ENCODE measurements at places on chromosomes 12 and 14. TPM values are rescaled to one million over a fixed set of nuclear protein-coding genes. Genes with fewer than 3 reads are reported as not detected.

Gene TROAP
- total RNA-seq = 0.83 TPM

- peak; percentile 31 for DNase-seq
Observed at GRCh38 chr14:103521951-103522563, 573 bp downstream of the CKB start.

DNA sequence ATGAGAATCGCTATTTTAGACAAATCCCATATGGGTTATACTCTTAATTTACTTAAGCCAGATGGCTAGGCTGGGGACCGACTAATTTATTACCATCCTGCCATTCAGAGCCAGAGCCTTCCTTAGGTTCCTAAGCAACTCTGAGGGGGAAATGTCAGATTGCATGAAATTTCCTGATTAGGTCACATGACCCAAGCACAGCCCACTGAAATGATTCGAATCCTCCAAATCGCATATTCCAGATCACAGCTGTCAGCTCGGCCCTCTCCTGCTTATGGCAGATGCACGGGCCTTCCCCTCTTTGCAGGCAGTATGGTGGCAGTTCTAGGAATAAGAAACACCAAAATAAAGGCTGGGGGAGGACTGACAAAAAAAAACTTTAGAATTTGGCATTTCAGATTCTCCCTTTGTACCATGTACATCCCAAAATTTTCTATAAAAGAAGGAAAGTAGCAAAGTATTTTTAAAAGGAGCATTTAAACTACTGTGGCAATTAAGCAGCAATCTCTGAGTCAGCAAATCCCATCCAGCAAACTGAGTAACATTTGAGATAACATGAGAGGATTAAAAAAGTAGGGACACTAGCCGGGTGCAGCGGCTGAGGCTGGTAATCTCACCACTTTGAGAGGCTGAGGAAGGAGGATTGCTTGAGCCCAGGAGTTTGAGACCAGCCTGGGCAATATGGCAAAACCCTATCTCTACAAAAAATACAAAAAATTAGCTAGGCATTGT lies 30.5 kb upstream of the NUDT4 start:
- DNase-seq = no peak

- DNase-seq = no peak
Observed at GRCh38 chr14:70382536-70382935, 23.1 kb upstream of the COX16 start.

DNA sequence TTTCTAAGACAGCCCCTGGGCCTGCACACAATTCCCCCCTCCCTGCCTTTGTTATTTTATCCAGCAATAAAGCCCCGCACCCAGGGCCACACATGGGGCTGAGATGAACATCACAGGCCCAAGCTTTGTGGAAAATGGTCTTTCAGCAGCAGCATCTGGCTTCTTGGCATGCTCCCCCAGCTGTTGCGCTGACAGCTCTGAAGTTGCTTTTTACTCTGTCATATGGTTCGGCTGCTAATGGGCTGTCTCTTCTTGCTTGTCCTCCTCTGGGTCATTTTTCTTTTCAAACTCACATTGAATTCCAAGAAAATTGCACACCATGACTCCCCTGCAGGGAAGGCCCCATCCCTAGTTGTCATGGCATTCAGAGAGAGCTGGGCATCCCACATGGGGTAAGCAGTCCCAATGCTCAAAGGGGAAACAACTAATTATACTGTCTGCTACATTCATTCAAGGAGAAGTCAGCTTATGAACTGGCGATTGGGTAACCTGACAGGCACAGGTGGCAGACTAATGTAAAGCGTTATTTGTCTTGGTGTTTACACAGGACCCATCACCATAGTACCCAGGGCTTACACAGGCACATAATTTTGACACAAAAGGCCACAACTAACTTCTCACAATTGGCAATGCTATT lies 74.0 kb upstream of the CDKN3 start:
- DNase-seq = no peak

DNA sequence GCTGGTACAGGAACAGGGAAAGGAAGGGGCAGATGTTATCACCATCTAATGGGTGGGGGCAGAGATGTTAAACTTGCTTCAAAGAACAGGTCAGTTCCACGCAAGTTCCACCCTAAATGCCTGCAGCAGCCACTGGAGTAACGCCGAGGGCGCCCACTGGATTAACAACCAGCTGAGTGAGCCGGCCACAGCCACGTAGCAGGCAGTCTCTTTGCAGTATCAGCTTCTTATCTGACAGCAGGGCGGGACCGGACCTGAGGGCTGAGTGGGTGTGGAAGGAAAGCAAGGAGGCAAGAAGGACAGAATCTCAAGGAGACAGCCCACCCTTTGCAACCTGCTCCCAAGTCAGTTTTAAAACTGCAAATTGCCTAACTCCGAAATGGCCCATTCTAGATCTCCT lies 38.4 kb upstream of the FOXN3 start:
- no peak for DNase-seq

Gene DIP2B
- total RNA-seq = 14.3 TPM

Gene SLC4A8
- total RNA-seq = 0.55 TPM

DNA sequence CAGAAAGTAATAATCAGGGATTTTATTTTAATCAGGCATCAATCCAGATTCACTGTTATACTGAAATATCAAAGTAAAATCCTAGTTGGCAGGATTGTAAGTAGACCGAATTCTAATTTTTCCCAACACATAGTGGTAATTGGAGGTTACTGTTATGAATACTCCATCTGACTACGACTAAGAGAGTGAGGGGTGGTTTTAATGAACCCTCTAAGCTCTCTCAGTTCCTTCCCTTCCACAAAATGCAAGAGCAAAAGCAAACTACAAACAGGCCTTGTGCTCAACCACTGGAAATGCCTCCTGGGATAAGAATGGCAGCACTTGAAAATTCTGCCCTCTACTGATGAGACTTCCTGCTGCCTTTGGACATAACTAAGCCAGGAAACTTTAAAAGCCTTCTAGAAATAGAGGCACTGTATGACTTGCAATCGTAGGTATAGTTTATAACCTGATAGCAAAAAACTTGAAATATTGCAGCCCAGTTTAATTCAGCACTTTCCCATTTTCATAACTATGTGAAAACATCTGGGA lies 184.8 kb downstream of the SLC16A7 start:
- DNase-seq = no peak

- no peak for DNase-seq
Observed at GRCh38 chr12:127810041-127810440, 456.9 kb upstream of the TMEM132C start.

- no peak for DNase-seq
Observed at GRCh38 chr12:66341126-66341525, 38.8 kb downstream of the HELB start.

Measured in right lobe of liver (tissue), 6 donors.